HT1080 (cell line): ENCODE measurements at places on chromosomes 12 and 14. TPM values are rescaled to one million over a fixed set of nuclear protein-coding genes. Genes with fewer than 3 reads are reported as not detected.

SSPN gene
- 1.4 TPM in 1 of 2 replicates, not detected in the other for total RNA-seq

SOS2 gene
- 7.1 and 7.8 TPM in 2 replicates for total RNA-seq

DTX1 gene
- 0.05 TPM in 1 of 2 replicates, not detected in the other for total RNA-seq

TRMT5 gene
- total RNA-seq = 16.2 and 17.5 TPM in 2 replicates

DNA sequence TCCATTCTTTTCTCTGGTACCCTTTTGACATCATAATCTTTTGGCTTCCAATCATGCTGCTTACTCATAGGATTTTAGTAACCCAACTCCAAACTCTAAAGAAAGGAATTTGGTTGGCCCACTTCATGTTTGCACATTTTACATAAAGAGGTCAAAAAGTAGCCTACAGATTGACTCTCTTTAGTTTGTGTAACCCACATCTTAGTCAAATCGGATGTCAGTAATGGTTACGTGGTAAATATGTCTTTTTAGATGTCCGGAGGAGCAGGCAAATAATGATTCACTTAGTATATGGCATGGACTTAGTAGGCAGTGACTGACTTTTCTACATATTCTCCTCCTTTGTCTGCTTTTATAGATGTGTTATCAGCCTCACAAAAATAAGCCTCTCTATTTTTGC is 711.6 kb upstream of the FOXG1 start:
- DNase-seq = peak; percentile 42

GRCh38 chr12:64178122-64178521 is 44.0 kb downstream of the KICS2 start:
- DNase-seq = peak; percentile 76

DNA sequence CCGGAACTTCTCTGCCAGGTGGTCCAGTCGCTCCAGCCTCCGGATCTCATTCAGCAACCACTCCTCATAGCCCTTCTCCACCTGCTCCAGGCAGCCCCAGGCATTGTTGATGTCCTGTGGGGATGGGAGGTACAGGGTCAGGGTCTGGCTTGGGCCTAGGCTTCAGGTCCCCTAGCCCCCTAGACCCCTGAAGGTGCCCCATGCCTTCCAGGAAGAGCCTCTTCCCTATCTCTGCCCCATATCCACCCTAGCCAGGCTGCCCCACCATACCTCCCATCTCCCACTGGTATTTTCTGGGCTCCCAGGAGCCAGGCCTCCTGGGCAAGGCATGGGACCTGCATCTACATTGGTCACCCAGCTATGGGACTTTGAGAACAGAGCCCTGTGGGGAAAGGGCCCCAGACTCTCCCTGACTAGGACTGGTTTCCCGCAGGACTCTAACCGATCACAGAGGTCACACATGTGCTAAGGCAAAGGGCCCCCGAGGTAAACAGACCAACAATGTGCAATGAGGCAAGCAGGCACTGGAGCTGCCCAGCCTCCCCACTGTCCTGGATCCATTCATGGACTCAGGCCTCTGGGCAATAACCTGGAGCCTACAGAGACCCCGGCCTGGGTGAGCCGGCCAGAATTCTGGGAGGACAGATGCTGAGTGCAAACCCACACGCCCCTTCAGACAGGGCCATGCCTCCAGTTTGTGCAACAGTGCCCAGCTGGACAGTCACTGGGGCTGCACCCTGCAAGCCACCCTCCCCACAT is 88.8 kb downstream of the ACTN1 start:
- DNase-seq = no peak

- DNase-seq = peak; percentile 30
Observed at GRCh38 chr14:74804219-74804825, 41.2 kb downstream of the YLPM1 start.

DNA sequence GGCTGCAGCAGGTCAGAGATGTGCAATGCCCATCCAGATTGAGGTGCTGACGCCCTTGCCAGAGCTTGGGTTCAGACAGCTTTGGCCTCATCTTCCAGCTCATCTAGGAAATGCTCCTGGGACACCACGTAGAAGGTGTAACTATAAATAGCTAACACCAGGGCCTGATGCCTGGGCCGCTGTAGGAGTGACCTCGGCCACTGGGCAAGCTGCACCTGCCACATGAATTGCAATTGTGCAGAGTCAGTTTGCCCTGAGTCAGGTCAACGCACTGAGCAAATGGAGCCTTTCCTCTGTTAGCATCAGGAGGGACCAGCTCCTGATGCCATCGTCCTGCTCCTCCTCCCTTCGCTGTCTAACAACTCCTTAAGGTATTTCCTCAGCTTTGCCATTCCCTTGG is 17.4 kb upstream of the DNM1L start:
- DNase-seq = no peak

GRCh38 chr12:120207227-120207626 is 6.3 kb upstream of the RPLP0 start:
- DNase-seq = no peak

- no peak for DNase-seq
Observed at GRCh38 chr12:132727091-132727794, 16.6 kb downstream of the PGAM5 start.

- DNase-seq = no peak
Observed at GRCh38 chr12:45446013-45446412, 230.1 kb downstream of the ANO6 start.

DNA sequence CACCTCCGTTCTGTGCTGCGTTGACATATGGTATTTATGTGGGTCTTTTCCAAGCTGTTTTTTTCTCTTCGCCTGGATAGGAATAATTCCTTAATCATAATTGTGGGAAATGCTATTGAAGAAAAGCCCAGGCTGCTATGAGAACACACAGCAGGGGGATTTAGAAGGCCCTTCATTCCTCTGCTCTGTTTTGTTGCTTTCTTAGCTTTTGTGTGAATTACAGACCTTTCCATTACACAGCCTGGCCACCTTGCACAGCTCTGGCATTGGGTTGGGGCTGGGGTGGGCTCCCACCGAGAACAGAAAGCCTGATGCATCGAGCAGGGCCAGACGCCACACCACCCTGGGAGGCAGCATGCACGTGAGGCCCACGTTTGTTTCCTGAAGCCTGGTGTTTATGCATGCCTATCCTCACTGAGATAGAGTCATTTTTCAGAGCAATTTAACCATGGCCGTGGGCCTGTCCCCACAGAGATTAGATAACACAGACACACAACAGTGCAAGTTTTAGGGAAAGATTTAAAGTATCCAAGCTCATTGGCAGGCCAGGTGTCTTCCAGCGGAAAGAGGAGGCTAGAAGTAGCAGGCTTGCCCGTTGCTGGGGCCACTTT is 287.6 kb upstream of the PWP1 start:
- no peak for DNase-seq
